IMR-90 (cell line): ENCODE measurements at places on chromosomes 4 and X. TPM values are rescaled to one million over a fixed set of nuclear protein-coding genes. Genes with fewer than 3 reads are reported as not detected.

ADAM29 gene
- total RNA-seq, result not detected in 2 replicates

HNRNPD gene
- total RNA-seq, result 9.7 and 26.1 TPM in 2 replicates

FGF5 gene
- total RNA-seq, result 18.6 and 35.8 TPM in 2 replicates

PRSS12 gene
- total RNA-seq, result 51.1 and 62.2 TPM in 2 replicates

GLOD5 gene
- total RNA-seq, result not detected in 2 replicates

PFKFB1 gene
- total RNA-seq, result under 0.01 TPM in 1 of 2 replicates, not detected in the other

TBC1D19 gene
- 17.6 and 31.4 TPM in 2 replicates for total RNA-seq

ANXA10 gene
- total RNA-seq, result 0.72 and 1.1 TPM in 2 replicates

RAB39B gene
- 0.54 and 0.56 TPM in 2 replicates for total RNA-seq

DDIT4L gene
- total RNA-seq, result 3.9 and 7.8 TPM in 2 replicates

DMRTC1B gene
- total RNA-seq, result not detected in 2 replicates

PPEF1 gene
- total RNA-seq, result not detected in 2 replicates

LANCL3 gene
- total RNA-seq, result not detected in 2 replicates

NXF2B gene
- not detected in 2 replicates for total RNA-seq

YY2 gene
- 0.72 and 1.1 TPM in 2 replicates for total RNA-seq

TLR7 gene
- not detected in 2 replicates for total RNA-seq

GABRG1 gene
- not detected in 2 replicates for total RNA-seq

AR gene
- total RNA-seq, result 2.8 and 4.7 TPM in 2 replicates

MAGEC1 gene
- total RNA-seq, result not detected in 2 replicates

COX7B2 gene
- total RNA-seq, result not detected in 2 replicates

ARHGAP4 gene
- 0.18 and 0.28 TPM in 2 replicates for total RNA-seq

MAP9 gene
- 6.6 and 9.2 TPM in 2 replicates for total RNA-seq

CFP gene
- under 0.01 TPM in 2 replicates for total RNA-seq

SPANXB1 gene
- total RNA-seq, result not detected in 2 replicates

SOX3 gene
- total RNA-seq, result not detected in 2 replicates

GPR82 gene
- not detected in 2 replicates for total RNA-seq

GPRASP1 gene
- total RNA-seq, result 1.3 and 1.7 TPM in 2 replicates

GPR173 gene
- 0.90 and 1.1 TPM in 2 replicates for total RNA-seq

WDFY3 gene
- 58.1 and 59.7 TPM in 2 replicates for total RNA-seq
